Brain pericyte (primary cell): ENCODE measurements at places on chromosomes 13 and 19.

GRCh38 chr13:102974317-102975087 lies 91.7 kb downstream of the SLC10A2 start:
- no peak for DNase-seq

DNA sequence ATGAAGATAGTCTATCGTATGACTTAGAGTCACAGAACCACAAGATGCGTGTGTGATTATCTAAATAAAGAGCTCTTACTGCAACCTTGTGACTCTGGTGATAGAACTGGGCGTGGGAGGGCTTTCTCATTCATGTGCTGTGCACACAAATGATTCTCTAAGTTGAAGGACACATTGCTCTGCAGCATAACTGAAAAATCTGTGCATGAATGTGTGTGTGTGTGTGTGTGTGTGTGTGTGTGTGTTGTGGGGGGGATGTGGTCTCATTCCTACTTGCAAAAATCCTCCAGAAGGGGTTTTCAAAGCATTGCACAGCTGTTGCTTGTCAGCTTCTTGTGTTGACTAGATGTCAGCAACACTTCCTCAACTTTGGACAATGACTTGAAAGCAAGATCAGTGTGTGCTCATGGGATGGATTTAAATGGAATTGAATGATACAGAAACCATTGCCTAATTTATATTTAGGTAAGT lies 22.4 kb downstream of the LRCH1 start:
- DNase-seq = no peak

DNA sequence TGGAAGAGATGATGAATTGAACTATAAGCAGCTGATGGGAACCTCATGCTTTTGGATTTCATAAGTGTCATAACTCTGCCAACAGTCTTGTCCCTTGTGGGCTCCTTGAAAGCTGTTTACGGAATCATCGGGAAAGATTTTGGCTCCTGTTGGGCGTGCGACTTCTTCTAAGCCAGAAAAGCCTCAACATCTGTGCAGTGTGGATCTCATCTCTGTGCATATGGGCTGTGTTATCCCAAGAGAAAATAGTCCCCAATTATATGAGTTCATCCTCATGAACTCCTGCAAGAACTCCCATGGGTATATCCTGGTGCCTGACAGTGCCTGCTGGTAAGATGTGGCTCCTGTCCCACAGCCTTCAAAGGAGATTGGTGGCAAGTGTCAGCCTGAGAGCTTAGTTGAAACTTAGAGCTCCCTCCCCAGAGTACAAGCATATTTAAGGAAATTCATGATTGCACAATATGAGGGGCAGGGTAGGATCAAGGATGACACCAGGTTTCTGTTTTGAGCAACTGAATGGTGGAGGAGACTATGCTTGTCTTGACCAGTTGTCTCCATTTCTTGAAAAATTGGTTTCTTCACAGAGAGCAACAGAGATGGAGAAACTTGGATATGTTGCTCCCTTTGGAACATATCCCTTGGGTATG lies 243.5 kb downstream of the ITGBL1 start:
- DNase-seq = no peak

DNA sequence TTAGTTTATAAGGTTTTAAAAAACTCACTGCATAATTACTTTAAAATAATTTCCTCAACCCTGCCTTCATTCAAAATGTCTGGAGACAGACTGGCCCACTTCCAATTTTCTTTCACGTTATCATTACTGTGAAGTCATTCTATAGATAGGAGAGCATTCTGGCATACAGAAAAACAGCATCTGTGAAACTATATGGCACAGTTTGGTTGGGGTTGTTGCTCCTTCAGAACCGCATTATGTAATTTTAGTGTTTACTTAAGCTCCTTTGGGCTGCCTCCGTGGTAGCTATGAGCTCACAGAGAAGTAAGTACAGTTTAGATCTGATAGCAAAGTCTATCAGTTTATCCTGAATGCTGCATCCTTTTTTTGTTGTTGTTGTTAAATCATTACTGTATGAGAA lies 104.3 kb downstream of the KCNRG start:
- no peak for DNase-seq

GRCh38 chr13:64480211-64480610 lies 2749.9 kb downstream of the PCDH9 start:
- DNase-seq = no peak

- no peak for DNase-seq
Measured at GRCh38 chr19:49533551-49534488, 6.0 kb downstream of the RCN3 start.

- DNase-seq = no peak
Measured at GRCh38 chr13:61608138-61608537, 192.5 kb upstream of the PCDH20 start.

DNA sequence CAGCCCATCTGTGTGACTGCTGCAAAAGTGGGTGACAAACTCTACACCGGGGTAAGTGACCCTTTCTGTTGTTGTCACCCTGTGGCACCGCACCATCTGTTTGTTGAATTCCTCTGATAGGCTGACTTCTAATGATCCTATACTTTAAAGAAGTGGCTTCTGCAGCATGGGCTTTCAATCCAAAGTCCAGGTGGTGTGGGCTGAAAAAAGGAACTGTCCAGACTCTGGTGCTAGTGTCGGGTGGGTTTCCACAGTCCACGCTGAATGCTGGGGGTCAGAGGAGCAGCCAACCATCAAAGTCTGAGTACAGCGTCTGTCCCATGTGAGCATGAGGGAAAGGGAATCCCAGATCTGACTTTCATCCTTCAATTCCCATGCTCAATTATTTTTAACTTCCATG lies 31.6 kb upstream of the SPATA13 start:
- no peak for DNase-seq

- DNase-seq = no peak
Measured at GRCh38 chr13:110283736-110284517, 23.0 kb downstream of the COL4A1 start.

DNA sequence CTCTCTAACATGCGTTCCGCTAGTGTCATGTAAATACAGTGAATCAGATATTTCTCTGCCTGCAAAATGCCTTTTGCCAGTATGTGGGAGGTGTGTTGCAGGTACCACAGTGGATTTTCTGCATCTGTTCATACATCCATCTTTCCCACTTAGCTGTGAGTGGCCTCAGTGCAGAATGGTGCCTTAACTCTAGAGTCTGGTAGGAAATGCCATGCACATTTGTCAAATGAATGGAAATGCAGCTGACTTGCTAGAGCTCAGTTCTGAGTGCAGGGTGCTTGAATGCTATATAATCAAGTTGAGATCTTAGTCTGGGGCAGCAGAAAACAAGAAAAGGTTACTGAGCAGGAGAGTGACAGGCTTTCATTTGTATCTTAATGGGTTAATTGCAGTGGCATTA lies 68.2 kb downstream of the LRCH1 start:
- no peak for DNase-seq

GRCh38 chr19:28301961-28302360 lies 911.0 kb downstream of the UQCRFS1 start:
- DNase-seq = no peak

DNA sequence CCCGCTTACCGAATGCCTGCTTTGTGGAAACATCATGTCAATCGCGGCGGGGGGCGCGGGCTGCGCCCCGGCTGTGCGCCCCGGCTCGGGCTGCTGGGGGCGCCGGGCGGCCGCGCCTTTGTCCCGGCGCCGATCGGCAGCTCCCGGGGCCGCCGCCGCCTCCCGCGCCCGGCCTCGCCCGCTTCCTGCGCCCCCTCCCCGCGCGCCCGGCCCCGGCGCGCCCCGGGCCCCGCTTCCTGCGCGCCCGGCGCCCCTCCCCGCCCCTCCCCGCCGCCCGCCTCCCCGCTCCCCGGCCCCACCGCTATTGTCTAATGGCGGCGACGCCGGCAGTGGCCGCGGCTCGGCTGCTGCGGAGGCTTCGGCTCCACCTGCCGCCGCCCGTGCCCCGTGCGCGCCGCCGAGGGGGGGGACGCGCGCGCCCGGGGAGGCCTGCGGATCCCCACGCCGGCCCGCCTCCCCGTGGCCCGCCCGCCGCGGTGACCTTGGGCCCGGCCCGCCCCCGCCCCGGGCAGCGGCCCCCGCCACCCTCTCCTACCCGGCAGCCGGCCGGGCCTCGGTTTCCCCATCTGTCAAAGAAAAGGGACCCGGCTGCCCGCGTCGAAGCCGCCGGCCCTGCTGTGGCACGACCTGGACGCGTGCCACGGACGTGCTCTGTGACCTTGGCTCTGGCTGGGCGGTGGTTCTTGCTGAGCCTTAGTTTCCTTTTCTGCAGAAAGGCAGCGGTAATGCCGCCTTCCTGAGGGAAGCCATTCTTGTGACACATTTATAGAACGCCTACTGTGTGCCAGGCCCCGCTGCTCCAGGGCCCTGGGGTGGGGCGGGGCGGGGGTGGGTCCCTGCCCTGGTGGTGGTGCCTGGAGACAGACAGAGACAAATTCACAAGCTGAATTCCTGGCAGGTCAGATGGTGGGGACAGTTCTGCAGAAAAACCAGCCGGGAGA lies at the start of gene TLE5:
TLE5 (minus strand) TSS at position 331 of the 941 bp plus-strand sequence; CDS start at position 36, 295 bp downstream.
- DNase-seq = no peak

DNA sequence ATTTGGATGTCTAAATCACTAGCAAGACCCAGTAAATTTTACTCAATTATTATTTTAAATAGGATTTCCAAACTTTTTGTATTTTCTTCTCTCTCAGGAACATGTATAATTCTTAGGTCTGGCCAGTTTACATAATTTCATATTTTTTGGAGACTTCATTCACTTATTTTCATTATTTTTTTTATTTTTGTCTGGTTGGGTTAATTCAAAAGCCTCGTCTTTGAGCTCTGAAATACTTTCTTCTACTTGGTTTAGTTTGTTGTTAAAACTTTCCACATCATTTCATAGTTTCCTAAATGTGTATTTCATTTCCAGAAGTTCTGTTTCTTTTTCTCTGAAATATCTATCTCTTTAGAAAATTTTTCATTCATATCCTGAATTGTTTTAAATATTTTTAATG lies 322.9 kb upstream of the SPRY2 start:
- DNase-seq = no peak

GRCh38 chr13:108940121-108940520 lies 310.7 kb downstream of the MYO16 start:
- DNase-seq = no peak

DNA sequence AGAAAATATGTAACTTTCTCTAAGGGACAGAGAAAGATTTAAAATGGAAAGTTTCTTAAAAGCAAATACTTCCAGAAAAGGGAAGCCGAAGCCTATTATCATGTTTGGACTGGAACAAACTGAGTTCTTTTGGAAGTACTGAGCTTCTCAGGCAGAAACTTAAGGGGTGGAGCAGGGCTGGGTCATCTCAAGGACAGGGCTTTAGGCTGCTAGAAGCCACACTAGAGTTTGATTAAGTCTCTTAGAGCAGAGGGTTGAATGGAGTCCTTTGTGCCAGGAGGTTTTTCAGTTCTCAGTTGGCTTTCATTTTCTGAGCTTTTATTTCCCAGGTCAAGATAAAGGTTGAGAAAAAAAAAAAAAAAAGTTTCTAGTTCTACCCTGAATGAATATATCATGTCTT lies 432.7 kb downstream of the SLITRK5 start:
- DNase-seq = no peak

DNA sequence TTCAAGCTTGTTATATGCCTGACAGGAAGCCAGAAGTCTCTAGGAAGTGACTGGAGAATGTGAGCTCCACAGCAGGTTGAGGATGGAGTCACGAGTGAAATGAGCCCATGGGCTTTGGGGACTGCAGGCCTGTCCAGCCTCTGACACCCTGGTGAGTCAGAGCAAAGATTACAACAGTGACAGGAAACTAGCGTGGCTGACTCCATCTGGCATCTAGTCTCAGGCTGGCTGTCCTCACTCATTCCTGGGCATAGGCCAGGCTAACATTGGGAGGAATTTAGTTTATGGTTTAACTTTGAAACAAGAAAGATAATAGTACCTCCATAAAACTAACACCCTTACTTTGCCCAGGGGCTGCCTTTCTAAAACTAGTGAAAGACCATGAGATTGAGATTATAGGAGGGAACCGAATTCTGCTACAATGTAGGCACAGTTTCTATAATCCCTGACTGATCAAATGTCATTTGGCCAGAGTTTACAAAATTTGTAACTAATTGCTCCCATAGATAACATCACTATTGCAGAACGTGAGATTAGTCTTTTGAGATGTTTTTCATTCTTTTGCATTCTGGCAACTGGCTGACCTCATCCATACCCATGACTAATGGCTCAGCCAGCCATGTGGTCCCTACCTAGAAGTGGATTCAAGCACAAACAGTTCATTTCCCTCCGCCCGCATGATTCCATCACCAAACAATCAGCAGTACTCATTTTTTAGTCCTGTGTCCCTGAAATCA lies 28.4 kb downstream of the PSG1 start:
- DNase-seq = no peak

- no peak for DNase-seq
Measured at GRCh38 chr19:47758443-47758804, 13.1 kb downstream of the NOP53 start.

DNA sequence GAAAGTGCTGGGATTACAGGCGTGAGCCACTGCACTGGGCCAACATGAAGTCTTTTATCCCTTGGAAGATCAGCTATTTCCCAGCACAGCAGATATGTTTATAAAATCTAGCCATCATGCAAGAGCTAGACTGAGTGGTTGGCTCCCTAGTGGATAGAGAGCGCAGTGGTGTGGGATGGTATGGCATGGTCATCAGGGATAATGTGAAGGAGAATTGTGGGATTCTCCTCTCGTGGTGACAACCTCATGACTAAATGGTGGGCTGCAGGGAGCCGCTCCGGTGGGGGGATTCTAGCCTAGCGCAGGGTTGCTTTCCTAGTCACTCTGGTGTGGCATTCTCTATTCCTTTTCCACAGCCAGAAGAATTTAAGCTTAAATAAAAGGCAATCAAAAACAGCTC lies 43.3 kb upstream of the GPI start:
- DNase-seq = no peak
